ENCODE measurements at places on chromosomes 16 and 17.

DNA sequence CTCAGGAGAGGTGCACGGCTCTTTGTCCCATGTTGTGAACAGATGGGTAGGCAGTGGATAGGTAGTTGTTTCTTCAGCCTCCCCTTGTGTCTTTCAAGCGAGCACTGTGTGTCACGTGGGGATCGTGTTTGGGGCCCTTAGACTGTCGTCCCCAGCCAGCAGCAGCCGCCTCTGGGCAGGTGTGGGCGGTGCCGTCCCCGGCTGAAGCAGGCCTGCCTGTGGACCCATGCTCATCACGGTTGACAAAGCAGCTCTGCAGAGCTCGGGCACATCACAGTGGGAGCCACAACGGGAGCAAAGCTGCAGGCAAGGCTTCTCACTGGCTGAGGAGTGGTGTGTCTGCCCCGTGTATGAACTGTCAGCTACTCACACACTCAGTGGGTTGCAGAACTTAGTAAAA, 4.7 kb upstream of the RPL13 start:
- DNase-seq = no peak

DNA sequence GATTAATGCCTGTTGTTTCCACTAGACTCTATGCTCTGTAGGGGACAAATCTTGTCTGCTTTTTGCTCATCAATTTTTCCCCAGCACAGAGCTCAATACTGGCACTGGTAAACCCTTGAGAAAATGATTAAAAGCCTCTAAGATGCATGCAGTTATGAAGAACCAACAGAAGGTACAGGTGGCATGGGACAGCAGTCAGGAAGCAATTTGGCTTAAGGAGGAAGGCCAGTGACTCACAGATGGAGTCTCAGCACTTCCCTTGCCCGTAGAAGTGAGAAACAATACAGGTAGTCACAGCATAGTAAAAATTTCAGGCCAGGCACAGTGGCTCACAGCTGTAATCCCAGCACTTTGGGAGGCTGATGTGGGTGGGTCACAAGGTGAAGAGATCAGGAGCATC, 504.7 kb upstream of the RBFOX1 start:
- DNase-seq = no peak

DNA sequence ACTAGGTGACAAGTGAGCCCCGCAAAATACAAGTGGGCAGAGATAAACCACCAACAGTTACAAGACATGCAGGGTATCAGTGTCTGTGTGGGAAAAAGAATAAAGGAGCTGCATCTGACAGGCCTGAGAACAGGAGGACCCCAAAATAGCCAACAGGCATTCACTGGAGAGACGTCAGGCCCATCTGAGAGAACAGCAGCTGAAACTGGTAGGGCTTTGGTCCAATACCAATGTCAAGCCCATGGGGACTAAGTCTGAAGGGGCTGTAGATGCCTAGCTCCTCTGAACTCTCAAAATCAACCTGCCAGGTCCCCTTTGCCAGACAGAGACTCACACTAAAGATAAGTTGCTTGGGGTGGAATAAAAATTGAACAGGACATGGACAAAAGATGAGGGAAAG, 30.5 kb upstream of the TANC2 start:
- no peak for DNase-seq

DNA sequence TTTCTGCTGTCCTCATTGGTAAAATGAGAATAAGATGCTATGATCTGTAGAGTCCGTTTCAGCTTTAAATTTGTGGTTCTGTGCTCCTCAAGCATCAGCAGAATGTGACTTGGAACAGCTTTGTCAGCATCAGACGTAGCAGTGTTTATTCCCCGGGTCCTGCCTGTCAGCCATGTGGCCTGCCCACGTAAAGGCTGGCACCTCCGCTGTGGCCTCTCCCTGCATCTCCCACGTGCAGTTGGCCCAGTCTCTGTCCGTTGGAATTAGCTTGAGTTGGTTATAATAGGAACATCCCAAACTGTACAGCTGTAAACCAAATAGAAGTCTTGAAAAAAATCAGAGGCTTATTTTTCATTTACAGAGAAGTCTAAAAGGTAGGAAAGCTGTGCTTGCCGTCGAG, 61.7 kb downstream of the ARHGAP44 start:
- DNase-seq = no peak

DNA sequence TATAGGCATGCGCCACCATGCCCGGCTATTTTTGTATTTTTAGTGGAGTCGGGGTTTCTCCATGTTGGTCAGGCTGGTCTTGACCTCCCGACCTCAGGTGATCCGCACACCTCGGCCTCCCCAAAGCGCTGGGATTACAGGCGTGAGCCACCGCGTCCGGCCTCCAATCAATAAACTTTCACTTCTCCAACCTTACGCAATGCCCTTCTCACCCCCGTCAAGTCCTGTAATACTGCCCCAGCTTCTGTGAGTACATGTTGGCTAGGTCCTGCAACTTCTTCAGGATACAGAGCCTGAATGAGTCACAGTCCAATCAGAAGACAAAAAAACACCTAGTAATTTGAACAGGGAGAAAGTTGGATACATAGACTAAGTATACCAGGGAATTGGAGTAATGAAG, 47.1 kb upstream of the PHOSPHO1 start:
- DNase-seq = no peak

DNA sequence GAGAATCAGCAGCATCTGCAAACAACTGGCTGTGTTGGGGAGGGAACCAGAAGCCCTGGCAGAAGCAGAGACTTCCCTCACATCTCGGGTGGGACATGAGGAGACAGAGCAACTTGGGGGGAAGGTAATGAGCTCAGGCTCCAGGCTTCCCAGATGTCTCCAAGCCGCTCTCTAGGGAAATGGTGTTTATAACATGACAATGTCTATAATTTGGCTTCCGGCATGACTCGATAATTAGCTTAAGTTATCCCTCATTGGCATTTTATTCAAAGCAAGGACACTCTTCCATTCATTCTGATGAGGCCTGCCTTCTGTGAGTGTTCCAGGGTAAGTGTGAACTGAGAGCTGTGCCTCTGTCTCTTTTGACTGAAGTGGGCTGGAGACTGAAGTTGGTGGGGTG, 14.7 kb upstream of the MLLT6 start:
- no peak for DNase-seq

GRCh38 chr17:10612957-10613744, 44.0 kb downstream of the MYH3 start:
- DNase-seq = no peak

GRCh38 chr17:50440838-50441829, 15.1 kb downstream of the ACSF2 start:
- DNase-seq = no peak

GRCh38 chr16:19132898-19133297, 19.1 kb downstream of the ITPRIPL2 start:
- no peak for DNase-seq

GRCh38 chr17:4815043-4815675, 8.2 kb downstream of the PLD2 start:
- no peak for DNase-seq

DNA sequence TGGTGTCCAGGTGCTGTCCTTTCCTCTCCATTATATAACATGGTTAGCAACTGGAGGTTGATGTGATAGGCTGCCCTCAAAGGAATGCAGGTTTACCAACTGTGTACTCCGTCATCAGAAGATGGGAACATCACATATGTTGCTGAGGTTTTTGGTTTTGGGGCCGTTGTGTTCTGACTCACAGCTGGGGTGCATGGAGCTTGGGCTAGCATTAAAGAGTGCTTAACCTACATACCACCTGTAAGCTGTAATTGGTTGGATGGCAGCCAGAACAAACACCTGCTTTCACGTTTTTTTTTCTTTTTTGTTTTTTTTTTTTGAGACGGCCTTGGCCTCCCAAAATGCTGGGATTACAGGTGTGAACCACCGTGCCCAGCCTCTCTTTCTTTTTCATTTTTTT, 20.9 kb downstream of the TMEM11 start:
- DNase-seq = no peak

DNA sequence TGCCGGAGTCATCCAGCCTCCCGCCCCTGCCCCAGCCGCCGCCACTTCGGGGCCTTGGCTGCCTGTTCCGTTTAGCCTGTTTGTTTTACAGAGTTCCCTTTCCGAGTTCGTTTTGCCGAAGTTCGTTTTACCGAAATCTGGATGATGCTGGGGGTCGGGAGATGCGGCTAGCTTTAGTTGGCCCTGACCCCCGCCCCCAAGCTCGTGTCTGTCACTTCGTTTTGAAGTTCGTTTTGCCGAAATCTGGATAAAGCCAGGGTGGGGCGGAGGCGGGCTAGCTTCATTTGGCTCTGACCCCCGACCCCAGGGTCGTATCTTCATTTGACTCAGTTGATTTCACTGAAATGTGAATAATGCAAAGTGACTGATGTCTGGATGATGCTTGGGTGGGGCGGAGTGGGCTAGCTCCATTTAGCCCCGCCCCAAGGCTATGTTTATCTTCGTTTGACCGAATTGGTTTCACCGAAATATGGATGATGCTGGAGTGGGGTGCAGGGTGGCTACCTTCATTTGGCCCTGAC, 591 bp downstream of the PSMD7 start:
- DNase-seq = no peak

- no peak for DNase-seq
Measured at GRCh38 chr17:40597156-40597555, 31.9 kb upstream of the CCR7 start.

- DNase-seq = no peak
Measured at GRCh38 chr16:8923199-8923598, 40.5 kb downstream of the USP7 start.

- DNase-seq = no peak
Measured at GRCh38 chr17:282000-282911, 70.4 kb downstream of the RPH3AL start.

DNA sequence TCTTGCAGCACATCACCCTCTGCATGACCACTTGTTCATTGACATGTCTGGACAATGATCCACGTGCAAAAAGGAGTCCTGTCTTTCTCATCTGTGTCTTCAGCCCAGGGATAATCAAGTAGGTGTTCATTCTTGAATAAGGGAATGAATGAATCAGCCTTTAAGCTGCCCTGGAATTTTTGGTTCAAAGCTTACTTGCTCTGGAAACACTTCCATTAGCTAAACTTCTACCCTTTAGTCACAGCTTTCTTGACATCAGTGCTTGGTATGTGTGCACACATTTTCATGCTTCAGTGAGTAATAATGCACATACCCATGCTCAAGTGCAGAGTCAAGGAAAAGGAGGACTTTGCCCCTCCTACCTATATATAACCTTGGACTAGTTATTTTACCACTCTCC, 103.0 kb upstream of the CDH13 start:
- no peak for DNase-seq

GRCh38 chr16:70467113-70467512, 12.7 kb downstream of the FCSK start:
- no peak for DNase-seq

GRCh38 chr17:81132197-81132540, 33.1 kb upstream of the PVALEF start:
- DNase-seq = no peak

DNA sequence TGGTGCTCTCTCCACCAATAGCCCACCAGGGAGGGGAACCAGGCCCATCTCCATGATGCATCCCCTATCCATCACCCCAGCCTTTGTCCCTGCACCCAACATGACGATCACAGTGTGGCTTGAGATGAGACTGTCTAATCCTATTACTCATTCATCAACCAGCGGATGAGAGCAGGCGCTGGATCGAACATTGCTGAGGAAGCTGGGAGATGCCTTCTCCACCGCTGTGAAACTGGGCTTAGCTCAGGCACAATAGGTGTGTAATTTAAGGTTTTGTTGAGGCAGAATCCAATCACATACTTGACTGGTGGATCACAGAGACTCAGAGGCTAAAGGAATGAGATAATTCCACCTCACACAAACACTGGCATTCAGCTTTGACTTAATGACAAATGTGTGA, 64.6 kb upstream of the IRX3 start:
- no peak for DNase-seq

GRCh38 chr16:4058386-4058785, 57.9 kb downstream of the ADCY9 start:
- DNase-seq = no peak

- DNase-seq = no peak
Measured at GRCh38 chr17:63096426-63096825, 130.4 kb downstream of the TANC2 start.

DNA sequence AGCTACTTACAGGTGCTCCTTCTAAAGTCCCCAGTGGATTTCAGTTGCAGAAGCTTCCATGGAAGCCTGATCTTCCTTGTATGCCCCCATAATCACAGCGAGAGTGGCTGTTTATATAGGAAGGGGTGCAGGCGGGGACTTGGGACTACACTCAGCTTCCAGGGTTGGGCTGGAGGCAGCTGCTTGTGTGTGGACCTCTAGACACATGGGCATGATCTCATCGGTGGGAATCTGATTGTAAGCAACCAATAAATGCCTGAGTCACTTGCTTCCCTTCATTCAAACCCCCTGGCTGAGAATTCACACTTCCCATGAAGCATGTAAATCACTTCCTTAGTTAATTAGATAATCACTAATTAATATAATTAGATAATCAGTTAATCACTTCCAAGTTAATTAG, 1.0 kb upstream of the KRT20 start:
- DNase-seq = no peak

DNA sequence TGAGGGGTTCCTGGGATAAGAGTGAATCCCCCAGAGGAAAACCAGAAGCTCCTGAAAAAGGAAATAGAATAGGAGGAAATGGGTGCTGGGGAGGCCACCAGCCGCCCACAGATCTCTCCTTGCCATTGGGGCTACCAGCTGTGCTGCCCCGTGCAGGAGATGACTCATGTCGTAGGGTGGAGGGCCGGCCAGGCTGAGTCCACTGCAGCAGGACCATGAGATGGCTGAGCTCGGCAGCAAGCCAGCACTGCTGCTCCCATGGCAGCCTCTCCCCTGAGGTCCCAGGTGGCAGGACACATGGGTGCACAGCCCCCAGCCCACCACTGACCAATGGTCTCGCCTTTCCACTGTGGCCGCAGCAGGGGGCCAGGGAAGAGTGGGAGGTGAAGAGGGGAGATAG, 95.5 kb downstream of the GNAO1 start:
- no peak for DNase-seq

DNA sequence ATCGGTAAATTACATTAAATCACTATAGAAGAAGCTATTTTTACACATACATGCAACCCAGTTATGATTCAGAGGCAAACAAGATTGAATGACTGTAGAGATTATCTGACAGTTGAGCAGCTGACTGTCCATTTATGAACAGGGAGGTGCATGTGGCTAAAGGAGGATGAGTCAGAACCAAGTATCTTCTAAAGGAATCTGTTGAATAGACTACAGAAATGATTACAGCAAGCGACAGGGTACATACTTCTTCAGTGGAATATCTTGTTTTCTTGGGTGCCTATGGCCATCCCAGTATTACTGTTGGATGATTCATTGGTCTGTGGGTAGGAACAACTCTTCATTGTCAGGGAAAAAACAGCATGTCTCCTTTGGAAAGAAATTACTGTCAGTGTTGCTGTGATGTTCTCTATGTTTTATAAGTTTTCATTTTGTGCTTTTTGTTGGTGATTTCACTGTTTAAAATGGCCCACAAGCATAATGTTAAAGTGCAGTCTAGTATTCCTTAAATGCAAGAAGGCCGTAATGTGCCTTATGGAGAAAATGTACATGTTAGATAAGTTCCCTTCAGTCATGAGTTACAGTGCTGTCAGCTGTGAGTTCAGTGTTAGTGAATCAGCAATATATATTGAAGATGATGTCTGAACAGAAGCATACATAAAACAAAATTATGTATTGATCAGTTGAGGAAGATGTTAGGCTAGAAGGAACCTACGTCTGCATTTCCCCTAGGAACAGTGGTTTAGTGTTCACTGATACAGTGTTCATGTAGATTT, 27.0 kb downstream of the CBFB start:
- no peak for DNase-seq

- no peak for DNase-seq
Measured at GRCh38 chr16:48538746-48539484, 71.1 kb downstream of the N4BP1 start.

- no peak for DNase-seq
Measured at GRCh38 chr16:67948015-67948414, 4.1 kb upstream of the LCAT start.

- DNase-seq = no peak
Measured at GRCh38 chr17:71632328-71632727, 488.5 kb upstream of the SOX9 start.
